Natural killer cell (primary cell): ENCODE measurements at places on chromosomes 2 and 18.

DNA sequence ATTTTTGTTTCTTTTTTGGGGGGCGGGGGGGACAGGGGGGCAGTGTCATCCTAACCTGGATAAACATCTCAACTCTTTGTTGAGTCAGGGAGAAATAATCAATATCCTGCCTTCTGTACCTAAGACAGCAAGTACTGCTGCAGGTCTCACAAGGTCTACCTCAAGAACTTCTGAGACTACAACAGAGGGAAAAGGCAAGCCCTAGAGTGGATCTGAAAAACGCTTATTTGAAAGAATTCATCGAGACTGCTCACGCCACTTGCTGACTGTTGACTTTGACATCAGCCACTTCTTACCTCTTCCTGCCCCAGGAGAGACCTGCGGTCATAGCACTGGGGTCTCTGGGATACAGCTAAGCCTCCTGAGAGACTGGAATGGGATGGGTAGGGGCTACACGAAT lies 8.4 kb downstream of the HDLBP start:
- H3K27ac ChIP-seq: no peak overlapping the region
- H3K36me3 ChIP-seq: no peaks in the 10 kb centered on the region
- H3K4me1 ChIP-seq: peaks cover 58% of the 10 kb centered on the region
- DNase-seq: no peak
- no peak overlapping the region for H3K4me3 ChIP-seq

- no peak for DNase-seq
- no peak overlapping the region for H3K4me3 ChIP-seq
- H3K27me3 ChIP-seq: no peaks in the 10 kb centered on the region
- no peak overlapping the region for H3K27ac ChIP-seq
- no peaks in the 10 kb centered on the region for H3K4me1 ChIP-seq
- H3K36me3 ChIP-seq: no peaks in the 10 kb centered on the region
Observed at GRCh38 chr2:236334122-236334876, 70.1 kb upstream of the ASB18 start.

- H3K27ac ChIP-seq: no peak overlapping the region
- no peak for DNase-seq
- no peak overlapping the region for H3K4me3 ChIP-seq
Observed at GRCh38 chr18:60585670-60586069, 213.1 kb upstream of the MC4R start.

DNA sequence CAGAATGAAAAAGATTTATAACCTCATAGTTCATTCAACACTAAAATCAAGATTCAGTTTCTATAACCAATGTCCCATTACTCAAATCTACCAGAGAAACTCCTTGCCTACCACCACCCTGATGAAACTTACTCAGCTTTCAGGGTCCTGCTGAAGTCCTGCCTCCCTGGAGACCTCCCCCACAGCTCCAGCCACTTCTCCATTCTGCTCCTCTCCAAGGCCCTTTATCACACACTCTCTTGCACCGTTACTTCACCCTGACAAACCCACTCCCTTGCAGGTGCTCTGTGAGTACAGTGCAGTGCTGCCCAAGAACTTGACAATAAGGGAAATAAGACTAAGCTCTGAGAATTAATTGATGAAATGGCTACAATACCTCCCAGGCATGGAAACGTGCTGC lies 83.5 kb upstream of the CDCA7 start:
- no peaks in the 10 kb centered on the region for H3K36me3 ChIP-seq
- DNase-seq: no peak
- H3K27me3 ChIP-seq: no peaks in the 10 kb centered on the region
- H3K4me3 ChIP-seq: no peak overlapping the region

GRCh38 chr18:27558388-27559155 lies 373.5 kb upstream of the CHST9 start:
- no peaks in the 10 kb centered on the region for H3K27me3 ChIP-seq
- H3K36me3 ChIP-seq: no peaks in the 10 kb centered on the region
- no peak overlapping the region for H3K4me3 ChIP-seq
- DNase-seq: no peak
- no peak overlapping the region for H3K27ac ChIP-seq

- H3K27me3 ChIP-seq: no peaks in the 10 kb centered on the region
- no peak overlapping the region for H3K4me3 ChIP-seq
- no peak for DNase-seq
- H3K36me3 ChIP-seq: no peaks in the 10 kb centered on the region
Observed at GRCh38 chr18:56096861-56097260, 508.9 kb upstream of the TCF4 start.

DNA sequence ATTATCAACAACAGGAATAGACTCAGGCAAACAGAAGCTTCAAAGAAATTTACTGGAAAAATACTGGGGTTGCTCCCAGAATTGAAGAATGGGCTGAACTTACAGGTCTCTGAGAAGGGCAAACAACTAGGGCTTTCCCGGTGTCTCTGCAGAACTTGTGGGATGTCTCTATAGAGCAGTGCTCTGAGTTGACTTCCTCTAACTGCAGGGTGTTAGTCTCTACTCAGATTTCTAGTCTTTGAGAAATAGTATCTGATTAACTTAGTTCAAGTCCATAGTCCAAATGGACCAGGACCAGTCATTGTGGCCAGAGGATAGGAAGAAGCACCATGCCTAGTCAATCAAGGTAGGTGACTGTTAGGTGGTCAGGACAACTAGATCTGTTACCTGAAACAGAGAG lies 45.8 kb downstream of the LIMS1 start:
- no peaks in the 10 kb centered on the region for H3K27me3 ChIP-seq
- DNase-seq: no peak
- no peak overlapping the region for H3K27ac ChIP-seq
- no peaks in the 10 kb centered on the region for H3K36me3 ChIP-seq
- H3K4me3 ChIP-seq: no peak overlapping the region
- H3K4me1 ChIP-seq: peaks cover 5% of the 10 kb centered on the region

DNA sequence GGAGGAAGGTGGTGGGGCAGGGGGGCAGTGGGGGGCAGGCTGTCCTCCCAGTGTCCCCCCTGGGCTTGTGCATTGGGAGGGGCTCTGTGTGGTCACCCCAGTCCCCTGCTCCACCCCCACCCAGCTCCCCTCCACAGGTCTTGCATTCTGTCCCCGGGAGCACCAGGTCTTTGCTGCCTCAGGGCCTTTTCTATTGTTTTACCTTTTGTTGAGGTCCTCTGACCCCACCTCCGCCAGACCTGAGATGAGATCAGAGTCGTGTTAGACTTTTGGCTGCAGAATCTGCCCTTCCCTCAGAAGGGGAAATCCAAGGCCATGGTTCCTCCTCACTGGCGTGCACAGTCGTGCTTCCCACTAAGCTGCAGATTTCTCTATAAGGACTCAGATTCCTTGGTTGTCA lies 20.8 kb downstream of the ATG4B start:
- H3K27me3 ChIP-seq: no peaks in the 10 kb centered on the region
- no peak for DNase-seq
- peaks cover 48% of the 10 kb centered on the region for H3K36me3 ChIP-seq
- no peaks in the 10 kb centered on the region for H3K4me1 ChIP-seq
- H3K4me3 ChIP-seq: no peak overlapping the region
